ENCODE measurements at places on chromosomes 13 and 19.

- no peak for DNase-seq
Measured at GRCh38 chr19:29530540-29531457, 5.0 kb downstream of the VSTM2B start.

- DNase-seq, result no peak
Measured at GRCh38 chr13:91762957-91763356, 364.5 kb downstream of the GPC5 start.

DNA sequence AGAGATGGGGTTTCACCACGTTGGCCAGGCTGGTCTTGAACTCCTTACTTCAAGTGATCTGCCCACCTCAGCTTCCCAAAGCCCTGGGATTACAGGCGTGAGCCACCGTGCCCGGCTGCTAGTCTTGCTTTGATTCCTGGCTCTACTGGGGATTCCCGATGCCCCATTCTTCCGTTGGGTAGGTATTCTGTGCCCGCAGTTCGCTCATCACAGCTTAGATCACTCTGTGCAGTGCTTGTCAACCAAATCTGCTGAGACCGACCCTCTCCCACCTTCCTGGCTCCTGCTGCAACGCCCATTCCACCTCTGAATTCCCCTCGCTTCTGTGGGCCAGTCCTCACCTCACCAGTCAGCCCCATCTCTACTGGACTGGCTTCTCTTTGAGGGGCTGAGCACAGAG is 4.6 kb upstream of the ZNF414 start:
- DNase-seq, result no peak

DNA sequence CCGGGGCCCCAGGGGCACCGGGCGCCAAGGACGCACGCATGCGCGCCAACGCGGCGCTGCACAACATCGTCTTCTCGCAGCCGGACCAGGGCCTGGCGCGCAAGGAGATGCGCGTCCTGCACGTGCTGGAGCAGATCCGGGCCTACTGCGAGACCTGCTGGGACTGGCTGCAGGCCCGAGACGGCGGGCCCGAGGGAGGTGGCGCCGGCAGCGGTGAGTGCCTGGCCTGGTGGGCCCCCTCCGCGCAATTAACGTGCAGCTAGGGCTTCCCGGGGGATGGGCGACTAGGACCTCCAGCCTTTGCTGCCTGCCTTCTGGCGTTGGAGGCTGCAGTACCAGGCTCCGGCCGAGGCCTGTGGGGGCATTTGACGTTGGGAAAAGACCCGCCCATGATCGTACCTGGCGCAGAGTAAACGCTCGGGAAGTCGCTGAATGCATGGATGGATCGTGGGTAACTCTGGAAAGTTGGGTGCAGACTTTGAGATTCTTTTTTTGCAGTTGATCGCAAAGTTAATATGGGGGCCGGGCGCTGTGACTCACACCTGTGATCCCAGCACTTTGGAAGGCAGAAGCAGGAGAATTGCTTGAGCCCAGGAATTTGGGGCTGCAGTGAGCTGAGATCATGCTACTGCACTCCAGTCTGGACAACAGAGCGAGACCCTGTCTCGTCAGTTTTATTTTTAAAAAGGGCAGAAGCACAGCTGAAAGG is 7.3 kb downstream of the APC2 start:
- DNase-seq, result no peak

- DNase-seq, result no peak
Measured at GRCh38 chr13:34176633-34177032, 358.7 kb downstream of the RFC3 start.

GRCh38 chr13:108850691-108851090 is 221.3 kb downstream of the MYO16 start:
- no peak for DNase-seq

DNA sequence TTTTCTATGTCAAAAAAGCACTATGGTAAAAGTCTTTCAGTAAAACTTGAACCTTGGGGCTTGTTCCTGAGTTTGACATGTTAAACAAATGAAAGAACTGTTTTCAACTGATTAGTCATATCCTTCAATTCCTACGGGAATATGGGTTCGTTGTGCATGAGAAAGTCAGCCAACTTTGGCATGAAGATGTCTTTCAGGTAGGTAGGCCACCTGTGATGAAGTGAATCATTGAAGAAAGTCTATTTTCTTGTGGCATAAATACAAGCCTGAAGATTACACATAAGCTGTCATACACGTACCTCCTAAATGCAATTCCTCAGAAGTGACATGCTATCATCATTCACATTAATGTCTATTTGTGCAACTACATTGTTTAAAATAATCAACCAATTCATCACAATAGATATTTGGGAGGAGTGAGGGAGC is 513.0 kb downstream of the IRS2 start:
- DNase-seq, result no peak

DNA sequence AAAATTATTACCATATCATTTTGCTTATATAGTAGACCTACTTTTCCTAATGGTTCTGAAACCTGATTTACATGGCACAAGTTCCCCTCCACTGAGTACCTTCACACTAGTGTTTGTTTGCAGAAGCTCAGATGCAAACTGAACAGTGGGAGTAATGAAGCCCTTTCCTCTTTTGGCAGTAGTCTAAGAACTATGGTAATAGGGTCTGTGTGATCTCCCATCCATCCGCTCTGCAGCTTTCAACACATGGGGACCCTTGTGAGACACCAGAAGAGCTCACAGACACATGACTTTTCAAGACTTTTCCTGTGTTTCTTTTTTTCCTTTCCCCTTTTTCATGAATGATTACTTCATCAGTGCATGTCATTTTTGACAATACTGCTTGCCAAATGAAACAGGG is 336.0 kb downstream of the ATP8A2 start:
- DNase-seq, result no peak

- no peak for DNase-seq
Measured at GRCh38 chr19:48398102-48398374, 4.6 kb downstream of the GRIN2D start.

GRCh38 chr13:72527333-72527732 is 200.1 kb downstream of the MZT1 start:
- DNase-seq, result no peak

- peak; percentile 31 for DNase-seq
Measured at GRCh38 chr19:2552859-2553258, 76.9 kb downstream of the GADD45B start.

GRCh38 chr13:20053016-20053415 is 94.5 kb downstream of the ZMYM2 start:
- DNase-seq, result no peak
